T47D (cell line): ENCODE measurements at places on chromosomes 3 and 15.

DNA sequence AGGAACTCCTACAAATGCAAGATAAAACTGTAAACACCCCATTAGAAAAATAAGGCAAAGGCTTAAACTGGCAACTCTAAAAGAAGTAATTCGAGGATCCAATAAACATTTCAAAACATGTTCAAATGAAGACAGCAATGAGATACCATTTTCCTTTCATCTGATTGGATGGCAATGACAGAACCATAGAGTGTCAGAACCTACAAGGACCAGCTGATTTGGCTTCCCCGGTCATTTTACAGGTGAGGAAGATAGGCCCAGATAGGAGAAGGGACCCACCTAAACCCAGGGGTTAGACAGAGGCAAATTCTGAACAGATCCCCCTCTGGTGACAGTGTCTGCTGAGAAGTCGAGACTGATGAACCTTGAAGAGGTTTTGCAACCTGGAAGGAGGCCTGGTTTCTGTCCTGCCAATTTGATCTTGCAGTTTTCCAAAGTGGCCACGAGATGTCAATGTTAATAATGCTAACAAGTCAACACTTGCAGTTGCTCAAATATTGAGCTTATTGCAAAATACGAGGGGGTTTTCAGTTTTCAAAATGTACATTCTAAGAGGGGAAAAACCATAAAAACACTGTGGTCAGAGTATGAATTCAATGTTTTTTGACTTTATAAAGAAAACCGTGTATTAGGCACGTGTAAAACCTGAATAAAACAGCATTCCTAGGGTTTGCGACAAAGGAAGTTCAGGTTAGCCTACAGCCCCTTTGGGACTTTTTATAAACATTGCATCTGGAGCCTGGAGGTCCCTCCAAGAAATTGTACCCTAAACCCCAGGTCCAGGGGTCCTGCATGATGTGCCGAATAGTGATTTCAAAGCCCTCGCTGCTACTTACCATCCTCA lies 21.5 kb downstream of the CFAP161 start:
- peak; percentile 37 for DNase-seq

DNA sequence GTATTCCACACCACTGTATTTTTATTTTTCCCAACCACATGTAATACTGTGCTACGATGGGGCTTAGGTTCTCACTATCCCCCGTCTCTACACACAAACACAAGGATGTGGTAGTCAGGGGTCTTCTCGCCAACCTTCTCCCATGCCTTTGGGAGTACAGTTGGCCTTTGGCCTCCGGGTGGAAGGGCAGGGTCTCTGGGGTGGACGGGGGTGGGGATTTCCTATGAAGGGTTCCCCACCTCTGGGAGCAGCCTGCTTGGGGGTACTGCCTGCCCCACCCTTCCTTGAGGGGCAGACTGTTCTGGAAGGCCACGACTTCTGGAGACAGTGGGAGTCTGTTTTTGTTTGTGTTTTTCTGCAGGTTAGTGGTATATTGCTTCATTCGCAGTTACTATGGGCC lies 21.3 kb upstream of the RAD18 start:
- no peak for DNase-seq

- no peak for DNase-seq
Observed at GRCh38 chr15:42274702-42274989, 1.4 kb upstream of the TMEM87A start.

DNA sequence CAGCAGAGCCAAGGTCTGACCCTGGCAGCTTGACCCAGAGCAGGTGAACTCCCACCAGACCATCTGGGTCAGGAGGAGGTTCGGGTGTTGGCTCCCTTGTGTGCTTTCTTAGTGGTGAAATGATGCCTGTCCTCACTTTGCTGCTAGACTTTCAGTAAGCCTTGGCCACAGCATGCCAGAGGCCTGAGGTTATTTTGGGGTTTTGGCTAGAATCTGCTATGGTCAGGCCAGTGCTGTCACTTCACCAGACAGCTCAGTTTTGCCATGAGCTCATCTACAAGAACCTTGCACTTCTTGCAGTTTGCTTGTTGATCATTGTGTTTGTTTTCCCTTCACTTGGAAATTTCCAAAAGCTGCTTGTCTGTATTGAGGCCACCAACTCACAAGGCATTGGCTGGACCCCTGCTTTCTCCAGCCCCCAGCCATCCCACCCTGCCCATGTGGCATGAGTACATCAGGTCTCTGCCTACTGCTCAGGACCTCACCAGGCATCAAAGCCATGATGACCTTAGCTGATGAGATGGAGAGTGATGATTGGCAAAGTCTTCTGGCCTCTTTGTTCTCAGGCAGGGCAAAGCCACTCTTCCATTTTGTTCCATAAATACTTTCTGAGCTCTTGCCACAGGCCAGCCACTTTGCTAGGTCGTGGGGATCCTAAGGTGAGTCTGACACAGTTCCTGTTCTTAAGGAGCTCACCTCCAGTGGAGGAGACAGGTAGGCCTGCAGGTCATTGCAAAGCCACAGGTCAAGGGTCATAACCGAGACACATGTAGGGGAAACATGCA lies 122.6 kb downstream of the ARNT2 start:
- no peak for DNase-seq

DNA sequence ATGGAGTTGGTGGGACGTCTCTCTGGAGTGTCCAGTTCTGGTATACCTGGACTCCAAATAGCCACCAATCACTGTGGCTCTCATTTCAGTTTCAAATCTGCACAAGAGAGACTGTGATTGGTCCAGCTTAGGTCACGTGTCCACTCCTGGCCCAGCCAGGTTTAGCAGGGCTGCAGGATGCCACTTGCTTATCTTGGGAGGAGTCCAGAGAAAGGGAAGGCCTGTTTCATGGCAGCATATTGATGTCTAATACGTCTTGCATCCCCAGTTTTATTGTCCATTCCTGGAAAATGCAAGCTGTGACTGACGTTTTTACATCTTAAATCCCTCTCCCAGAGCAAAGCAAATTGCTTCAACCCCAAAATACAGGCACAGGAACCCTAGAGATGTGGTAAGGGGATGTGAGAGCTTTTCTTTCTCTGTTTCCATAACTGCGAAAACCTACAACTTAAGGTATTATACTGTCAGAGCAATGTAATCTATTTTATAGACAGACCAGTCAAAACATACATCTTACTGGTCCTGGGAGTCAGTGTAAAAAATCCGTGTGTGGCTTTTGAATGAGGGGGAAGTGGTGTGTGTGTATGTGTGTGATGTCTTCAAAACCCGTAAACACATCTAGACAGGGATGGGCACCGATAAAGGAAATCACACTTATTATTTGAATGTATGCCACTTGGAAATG lies 274.4 kb downstream of the TLE3 start:
- DNase-seq = no peak

DNA sequence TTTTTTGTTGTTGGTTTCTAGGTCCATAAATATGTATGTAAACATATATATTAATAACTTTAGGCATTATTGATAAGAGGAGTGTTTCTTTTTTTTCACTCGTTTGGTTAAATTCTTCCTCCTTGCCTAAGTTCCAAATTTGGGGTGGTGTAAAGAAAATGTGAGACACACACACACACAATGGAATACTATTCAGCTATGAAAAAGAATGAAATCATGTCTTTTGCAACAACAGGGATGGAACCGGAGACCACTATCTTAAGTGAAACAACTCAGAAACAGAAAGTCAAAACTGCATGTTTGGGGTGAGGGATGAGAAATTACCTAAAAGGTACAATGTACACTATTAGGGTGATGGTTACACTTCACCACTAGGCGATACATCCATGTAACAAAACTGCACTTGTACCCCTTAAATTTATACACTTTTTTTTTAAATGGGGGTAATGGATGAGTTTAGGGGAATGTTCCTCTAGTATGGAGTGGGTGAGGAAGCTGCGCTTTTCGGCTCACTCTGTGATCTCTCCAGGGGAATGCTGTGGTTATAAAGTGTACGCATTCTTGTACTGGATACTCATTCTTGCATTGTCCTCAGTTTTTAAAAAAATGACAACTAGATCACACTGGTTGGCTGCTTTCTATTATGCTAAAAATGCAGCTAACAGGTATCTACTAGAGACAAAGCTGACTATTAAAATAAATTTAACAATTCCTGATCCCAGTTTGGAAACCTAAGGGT lies 50.8 kb upstream of the PPARG start:
- DNase-seq = no peak

DNA sequence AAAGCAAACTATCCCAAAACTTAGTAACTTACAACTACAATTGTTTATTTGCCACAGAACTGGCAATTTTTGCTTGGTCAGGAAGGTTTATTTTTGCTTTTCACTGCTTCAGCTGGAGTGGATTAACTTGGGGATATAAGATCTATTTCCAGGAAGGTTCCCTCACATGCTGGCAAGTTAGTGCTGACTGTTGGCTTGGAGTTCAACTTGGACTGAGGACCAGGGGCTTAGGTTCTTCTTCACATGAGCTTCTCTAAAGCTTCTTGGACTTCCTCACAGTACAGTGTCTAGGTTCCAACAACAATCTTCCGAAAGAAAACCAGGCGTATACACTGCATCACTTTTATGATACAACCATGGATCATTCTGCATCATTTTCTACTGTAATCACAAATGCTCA lies 264.4 kb downstream of the CHL1 start:
- DNase-seq = no peak
